ENCODE measurements at places on chromosomes 16 and 17.

GRCh38 chr16:55379876-55380390, 55.9 kb downstream of the IRX6 start:
- DNase-seq = no peak

DNA sequence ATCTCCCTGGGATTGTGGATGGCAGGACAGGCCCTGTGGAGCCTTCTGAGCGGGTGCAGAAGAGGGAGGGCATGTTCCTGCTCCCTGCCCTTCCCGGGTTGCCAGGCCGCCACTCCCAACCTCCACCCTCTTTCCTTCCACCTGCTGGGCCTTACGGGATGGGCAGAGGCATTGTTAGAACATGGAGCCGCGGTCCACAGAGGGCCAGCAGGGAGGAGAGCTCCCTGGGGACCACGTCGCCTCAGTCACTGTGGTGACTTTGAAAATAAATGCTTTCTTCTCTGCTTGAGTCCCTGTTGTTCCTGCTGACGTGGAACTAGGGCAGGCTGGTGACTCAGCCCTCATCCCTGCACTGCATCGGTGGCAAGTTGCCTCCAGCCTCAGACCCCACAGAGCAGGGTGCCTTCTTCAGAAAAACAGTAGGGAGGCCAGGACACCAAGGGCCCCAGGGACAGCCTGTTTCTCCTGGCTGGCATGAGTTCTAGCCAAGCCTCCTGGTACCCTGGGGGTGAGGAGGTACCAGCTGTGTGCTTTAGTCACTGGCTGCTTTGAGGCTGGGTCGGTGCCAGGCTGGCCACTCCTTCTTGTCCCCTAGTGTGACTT, 224.9 kb downstream of the SEC14L1 start:
- DNase-seq = no peak

DNA sequence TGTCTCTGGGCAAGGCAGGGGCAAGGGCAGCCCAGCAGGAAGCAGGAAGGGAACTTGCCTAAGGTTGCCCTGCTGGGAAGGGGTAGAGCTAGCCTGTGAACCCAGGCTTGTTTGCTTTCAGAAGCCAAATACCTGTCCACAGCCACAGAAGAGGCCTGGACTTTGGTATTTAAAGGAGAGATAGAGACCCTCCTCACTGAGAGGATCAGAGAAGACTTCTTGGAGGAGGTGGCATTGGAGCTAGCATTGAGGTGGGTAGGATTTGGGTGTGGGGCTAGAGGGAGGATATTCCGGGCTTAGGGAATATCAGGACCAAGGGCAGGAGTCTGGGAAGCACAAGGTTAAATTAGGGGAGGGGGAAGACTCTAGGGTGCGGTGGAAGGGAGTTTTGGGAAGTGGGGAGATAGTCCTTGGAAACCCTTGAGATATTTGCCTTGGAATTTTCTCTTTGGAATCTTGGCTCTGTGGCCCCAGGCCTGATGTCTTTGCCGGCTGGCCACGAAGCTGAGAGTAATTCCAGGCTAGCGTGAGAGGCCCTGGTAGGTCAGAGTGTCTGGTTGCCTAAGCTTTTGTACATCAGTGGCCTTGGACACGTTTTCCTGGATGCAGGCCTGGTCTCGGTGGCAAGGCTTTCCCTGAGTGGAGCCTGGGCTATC, 13.1 kb upstream of the ETV4 start:
- DNase-seq = no peak

- DNase-seq = no peak
Observed at GRCh38 chr16:85969159-85969558, 70.2 kb downstream of the IRF8 start.

DNA sequence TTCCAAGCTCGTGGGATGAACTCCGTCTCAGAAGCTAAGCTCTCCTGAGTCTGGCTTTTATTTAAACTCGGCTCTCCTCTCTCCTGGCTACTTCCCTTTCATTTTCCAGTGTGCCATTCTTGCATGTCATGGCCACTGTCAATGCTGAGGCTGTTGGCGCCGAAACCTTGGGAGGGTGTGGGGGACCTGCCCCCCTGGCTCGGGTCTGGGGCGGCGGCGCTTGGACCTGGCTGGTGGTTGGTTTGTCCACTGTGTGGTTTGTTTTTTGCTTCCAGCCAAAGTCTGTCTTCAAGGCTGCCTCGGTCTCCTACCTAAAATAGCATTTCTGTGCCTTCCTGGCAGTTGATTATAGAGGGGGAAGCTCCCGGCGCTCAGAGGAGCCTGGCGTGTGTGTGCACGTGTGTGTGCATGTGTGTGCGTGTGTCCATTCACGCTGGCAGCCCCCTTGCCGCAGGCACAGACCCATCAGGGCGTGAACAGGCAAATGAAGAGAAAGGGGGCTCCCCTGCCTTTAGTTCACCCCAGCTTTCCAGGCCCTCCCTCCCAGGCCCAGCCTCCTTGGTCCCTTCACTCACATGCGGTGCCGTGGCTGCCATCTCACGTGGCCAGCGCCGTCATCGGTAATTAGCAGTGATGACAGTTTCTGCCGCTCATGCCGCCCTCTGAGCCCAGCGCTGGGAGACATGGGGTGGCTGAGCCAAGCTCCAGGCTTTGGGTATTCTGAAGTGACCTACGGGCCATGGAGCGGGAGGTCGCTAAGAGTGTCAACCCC, 179.9 kb downstream of the SEC14L1 start:
- no peak for DNase-seq

DNA sequence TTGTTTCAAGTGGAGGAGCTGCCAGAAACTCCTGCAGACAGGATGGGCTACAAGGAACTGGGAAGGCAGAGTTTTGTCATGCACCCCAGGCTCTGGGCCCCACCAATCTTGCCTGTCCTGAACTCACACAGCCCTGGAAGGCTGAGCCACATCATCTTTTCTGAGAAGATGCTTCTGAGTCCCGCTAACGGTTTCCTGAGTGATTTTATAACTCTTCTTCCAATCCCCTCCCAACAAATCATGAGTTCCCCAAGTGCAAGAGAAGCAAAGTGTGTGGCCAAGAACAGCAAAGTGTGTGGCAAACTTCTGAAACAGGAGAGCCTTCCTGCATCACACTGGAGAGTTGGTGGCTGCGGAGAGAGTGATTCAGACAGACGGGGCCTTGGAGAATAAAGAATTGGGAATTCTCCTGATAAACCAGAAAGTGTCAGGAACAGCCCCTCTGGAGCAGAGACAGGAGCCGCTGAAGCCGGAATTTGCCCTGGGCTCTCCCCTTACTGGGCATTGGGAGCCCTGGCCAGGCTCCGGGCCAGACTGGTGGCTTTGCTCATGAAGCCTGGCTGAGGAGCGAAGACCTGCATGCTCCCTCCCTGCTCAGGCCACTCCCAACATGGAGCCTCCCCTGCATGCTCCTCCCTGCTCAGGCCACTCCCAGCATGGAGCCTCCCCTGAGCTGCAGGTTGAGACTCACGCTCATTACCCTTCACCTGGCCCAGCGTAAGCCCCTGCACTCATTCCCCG, 47.2 kb downstream of the PITPNM3 start:
- DNase-seq = no peak

DNA sequence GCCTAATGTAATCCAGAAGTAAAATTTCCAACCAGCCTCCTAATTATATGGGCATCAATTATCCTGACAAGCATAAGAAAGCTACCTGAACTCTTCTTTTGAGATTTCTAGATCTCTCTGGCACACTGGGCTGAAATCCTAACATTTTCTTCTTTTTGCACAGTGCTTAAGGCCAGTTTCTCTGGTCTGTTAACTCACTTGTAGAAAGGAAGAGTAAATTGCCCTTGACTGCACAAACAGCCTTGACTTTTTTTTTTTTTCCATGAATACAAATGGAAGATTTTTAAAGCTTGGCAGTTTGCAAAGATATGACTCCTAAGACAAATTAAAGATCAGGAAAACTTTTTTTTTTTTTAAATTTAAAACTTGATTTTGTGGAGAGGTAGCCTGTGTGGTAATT, 291.2 kb upstream of the MON1B start:
- DNase-seq = no peak

DNA sequence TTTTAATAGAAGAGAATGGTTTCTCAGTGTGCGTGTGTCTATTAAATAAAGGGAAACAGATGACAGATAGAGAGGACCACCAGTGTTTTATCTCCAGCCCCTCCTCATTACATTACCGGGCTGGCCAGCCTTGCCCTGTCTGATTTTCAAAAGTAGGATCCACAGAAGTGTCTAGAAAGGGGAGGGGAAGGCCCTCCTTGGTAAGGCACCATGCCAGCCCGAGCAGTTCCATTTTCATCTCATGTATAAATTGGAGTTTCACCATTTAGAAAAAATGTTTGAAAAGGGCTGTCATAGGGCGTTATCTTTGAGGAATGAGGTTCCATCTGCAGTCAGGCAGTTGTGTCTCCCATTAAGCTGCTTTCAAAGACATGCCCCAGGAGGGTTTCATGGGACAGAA, 96.7 kb downstream of the SOCS1 start:
- no peak for DNase-seq

DNA sequence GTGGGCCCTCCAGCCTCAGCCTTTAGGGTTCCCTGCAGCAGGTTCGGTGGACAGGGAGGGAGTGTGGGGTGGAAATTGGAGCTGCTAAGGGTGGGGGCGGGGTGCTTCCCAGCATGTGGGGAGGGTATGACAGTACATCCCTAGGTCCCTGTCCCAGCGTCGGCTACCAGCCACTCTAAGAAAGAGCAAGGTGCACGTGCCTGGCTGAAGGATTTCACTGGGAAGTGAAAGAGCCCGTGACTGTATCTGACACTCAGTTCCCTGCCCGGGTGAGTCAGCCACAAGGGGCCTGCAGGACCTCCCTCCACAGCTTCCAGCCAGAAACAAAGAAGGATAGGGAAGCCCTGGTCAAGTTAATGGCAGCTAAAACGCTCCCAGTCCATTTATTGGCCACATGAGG, 4.1 kb downstream of the SNRNP25 start:
- DNase-seq = no peak

- DNase-seq = no peak
Observed at GRCh38 chr16:85950136-85950918, 51.4 kb downstream of the IRF8 start.

DNA sequence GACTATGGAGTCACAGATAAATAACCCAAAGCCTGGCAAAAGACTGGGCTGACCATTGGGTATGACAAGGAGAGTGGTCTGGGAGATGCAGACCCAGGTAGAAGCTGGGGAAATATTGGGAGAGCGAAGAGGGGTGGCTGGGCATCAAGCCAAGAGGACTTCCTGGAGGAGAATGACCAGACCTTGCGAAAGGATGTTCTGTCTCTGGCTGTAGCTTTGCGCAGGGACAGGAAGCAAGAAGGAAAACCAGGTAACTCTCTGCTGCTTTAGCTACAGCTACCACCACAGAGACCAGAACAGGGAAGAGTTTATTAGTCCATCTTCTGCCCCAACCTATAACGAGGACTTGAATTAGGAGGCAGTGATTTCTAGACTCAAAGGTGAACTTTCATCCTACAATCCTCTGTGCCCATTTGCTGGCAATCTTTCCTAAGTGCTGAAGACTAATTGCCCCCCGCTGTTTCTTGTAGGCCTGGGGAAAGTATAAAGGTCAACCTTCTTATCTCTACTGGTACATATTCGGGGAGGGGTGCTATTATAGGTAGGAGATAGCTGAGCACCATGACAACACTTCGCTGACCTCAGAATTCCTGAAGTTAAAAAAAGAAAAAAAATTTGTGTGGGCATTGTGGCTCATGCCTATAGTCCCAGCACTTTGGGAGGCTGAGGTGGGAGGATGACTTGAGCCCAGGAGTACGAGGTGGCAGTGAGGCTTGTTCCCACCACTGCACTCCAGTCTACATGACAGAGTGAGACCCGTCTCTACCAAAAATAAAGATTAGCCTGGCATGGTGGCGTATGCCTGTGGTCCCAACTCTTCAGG, 19.1 kb upstream of the KIFC3 start:
- no peak for DNase-seq

DNA sequence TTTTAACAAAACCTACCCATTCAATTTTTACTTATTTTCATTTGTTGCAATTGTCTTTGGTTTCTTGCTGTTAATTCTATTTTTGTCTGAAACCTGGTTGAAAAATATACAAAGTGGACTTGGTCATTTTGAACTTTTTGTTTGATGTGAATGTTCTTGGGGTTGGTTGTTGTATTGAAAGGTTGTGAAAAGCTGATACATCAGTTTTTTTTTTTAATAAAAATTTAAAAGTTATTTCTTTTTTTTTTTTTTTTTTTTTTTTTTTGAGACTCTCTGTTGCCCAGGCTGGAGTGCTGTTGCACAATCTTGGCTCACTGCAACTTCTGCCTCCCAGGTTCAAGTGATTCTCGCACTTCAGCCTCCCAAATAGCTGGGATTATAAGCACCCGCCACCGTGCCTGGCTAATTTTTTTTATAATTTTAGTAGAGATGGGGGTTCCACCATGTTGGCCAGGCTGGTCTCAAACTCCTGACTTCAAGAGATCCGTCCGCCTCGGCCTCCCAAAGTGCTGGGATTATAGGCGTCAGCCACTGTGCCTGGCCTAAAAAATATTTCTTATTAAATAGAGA, 28.9 kb downstream of the WIPF2 start:
- DNase-seq = no peak
